ENCODE measurements at places on chromosomes 12 and 14.

GRCh38 chr12:122819209-122819785 is 16.0 kb upstream of the HIP1R start:
- no peak for DNase-seq

DNA sequence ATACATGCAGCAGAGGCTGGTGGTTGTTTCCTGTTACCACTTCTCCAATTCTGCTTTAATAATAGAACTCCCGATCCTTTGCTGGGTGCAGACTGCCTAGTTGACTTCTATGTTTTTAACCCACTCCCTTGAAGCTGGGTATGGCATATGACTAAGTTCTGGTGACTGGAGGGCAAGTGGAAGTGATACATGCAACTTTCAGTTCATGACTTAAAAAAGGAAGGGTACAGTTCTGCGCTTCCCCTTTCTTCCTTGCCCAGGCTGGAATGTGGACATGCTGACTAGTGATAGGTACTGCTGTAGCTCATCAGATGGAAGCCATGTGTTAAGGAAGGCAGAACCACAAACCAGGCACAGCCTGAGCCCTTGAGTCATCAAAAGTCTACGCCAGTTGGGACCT is 2.4 kb upstream of the A2M start:
- no peak for DNase-seq

DNA sequence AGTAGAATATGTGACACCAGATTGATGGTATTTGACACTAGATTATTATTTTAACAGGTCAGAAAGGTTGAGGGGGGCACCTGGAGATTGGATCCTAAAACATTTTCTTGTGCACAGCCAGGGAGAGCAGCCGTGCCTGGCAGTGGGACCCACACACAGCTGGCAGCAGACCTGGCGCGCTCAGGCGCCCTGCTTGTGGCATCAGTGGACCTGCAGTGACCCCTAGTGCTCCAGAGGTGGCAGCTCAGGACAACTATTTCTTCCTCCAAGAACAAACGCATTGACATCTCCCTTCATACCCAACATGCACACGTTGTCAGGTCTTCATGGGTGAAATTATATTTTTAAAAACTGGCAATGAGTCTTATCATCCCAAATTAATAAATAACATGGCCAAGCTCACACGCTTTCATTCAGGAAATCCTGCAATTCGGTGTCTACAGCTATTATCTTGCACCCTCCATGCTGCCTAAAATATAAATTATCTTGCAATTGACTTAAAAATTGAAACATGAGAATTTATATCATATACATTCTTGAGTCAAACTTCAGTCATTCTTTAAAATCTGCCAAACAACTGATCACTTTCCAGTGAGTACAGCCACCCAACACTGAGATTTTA is 7.7 kb upstream of the TMEM132D start:
- DNase-seq: peak; percentile 82

- no peak for DNase-seq
Measured at GRCh38 chr12:2667716-2668440, 126.9 kb upstream of the FKBP4 start.

DNA sequence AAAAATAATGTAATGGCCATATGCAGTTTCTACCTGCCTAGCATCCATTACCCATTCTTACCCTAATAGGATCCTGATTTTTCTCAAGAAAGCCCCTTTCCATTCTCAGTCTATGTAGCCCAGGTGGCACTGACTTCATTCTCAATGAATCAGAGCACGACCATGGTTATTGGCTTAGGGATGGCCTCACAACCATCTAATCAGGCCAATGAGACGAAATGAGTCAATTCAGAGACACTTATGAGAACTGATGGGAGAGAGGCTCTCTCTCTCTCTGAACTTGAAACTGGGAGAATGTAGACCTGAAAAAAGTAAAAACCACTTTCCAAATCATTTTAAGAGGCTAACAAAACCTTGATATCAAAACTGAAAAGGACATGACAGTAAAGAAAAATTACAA is 45.3 kb upstream of the OXA1L start:
- DNase-seq: no peak

All from NCI-H1417 (cell line).